Left kidney (tissue), 8 donors: ENCODE measurements at places on chromosomes 13 and 19. TPM values are rescaled to one million over a fixed set of nuclear protein-coding genes. Genes with fewer than 3 reads are reported as not detected.
A peak's percentile ranks its signal among the peaks of the same experiment; 100 is the strongest.

DNA sequence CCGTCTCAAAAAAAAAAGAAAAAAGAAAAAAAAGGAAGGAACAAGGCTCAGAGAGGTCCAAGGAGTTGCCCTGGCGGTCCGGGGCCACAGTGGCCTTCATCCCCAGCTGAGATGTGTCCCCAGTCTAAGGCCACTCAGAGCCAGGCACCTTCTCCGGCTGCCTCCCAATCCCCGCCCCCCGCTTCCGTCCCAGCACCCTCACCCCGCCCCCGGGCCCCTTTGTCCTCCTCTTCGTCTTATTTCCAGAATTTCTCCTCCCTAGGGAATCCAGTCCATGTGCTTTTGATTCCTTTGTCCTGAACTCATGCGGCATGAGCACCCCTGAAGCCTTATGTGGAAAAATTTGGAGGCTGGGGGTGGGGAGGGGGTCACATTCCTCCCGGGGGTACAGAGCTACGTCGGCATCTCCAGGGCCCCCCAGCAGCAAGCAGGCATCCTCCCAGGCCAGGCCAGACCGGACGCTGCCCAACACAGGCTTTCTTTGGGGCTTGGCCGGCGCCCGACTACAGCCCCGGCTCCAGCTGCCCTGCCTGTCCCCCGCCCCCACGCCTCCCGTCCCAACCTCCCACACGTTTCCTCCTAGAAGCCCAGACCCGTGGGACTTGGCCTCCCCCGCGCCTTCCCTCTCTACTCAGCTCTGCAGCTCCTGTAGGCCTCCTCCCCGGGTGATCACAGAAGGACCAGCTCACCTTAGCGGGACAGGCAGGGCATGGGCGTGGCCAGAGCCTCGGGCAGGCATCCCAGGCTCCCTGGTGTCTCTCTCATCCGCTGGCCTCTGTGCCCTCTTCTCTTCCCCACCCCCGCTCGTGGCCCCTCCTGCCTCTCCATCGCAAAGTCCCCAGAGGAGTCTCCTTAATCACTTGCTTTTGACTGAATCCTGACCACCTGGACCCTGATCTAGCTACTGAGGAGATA is 17.8 kb upstream of the ADGRE5 start:
- DNase-seq = peak; percentile 90

GRCh38 chr19:13841086-13841961 is 35.6 kb upstream of the NANOS3 start:
- no peak for DNase-seq

DNA sequence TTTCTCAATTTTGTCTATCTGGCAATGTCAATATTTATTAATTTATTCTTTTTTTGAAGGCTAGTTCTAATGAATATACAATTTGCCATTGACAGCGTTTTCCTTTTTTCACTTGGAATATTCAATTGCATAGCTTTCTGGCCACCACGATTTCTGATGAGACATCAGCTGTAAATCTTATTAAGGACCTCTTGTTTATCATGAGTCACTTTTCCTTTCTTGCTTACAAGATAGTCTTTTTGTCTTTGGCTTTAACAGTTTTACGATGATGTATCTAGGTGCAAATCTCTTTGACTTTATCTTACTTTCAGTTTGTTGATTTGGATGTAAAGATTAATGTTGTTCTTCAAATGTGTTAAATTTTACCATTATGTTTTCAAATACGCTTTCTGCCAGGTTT is 991.6 kb upstream of the SLC10A2 start:
- no peak for DNase-seq

DNA sequence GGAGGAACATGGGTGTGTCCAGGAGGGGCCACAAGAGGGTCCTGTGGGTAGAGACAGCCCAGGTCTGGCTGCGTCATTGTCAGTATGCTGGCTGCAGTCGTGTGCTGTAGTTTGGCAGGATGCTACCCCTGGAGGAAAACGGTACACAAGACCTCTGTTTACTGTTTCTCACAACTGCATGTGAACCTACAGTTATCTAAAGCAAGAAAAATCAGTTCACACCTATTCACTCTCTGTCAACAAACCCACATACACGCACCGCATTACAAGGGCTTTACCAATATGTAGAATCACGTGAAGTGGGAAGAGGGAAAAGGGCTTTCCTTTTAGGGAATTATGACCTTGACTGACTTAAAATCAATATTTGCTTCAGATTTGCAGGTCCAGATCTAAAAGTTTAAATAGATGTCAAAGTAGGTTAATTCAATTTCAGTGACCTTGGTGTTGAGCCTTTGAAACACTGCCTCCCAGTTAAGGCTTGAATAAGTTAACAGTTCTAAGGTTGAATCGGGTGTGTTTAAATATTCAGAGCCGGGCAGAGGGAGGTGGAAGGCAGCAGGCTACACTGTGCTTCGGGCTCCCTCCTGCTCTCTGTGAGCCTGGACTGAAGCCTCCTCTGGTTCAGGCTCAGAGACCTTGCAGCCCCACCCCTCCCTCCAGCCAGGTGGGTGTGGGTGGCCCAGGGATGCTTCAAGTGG is 17.2 kb upstream of the MCF2L start:
- DNase-seq = no peak

DNA sequence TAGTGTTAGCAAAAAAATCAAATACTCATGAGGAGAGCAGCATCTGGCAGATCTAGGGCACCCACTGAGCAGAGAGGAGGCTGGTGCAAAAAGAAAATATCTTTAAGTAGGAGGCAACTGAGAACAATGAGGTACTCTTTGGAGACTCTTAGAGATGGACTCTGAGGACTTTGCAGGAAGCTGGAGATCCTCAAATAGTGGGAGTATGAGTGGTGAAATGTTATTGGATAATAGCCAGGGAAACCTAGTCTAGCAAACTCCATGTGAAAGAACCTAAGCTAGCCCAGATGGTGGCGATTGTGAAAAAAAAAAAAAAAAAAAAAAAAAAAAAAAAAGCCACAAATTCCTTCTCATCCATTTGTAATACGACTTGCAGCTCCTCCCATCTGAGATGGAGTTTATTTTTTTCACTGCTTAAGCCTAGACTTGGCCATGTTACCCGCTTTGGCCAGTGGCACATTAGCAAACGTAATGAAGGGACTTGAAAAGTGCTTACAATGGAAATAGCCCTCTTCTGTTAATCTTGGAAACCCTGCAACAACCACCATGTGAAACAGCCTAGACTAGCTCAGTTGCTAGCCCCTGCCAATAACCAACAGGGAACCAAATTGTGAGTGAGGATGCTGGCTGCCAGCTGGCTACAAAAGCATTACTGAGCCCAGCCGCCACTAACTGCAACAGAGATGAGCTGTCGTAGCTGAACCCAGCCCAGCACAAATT is 476.2 kb downstream of the KLF12 start:
- DNase-seq = peak; percentile 24

- peak; percentile 27 for DNase-seq
Measured at GRCh38 chr19:38974624-38975213, 823 bp downstream of the FBXO17 start.

GRCh38 chr13:45195421-45195820 is 5.4 kb downstream of the KCTD4 start:
- DNase-seq = no peak

DNA sequence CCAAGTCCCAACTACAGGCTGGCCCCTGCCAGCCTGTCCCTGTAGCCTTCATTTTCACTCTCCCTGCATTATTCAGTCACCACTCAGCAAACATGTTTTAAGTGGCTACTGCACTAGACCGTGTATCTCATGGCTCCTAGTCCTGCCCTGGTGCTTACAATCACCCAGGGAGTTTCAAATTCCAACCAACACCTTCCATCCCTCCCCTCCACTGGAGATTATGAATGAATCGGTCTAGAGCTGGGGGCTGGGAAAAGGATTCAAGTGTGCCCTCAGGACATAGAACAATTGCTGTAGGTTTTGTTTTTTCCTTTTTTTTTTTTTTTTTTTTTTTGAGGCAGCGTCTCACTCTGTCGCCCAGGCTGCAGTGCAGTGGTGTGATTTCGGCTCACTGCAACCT is 15.0 kb upstream of the TNFAIP8L1 start:
- DNase-seq = no peak

DNA sequence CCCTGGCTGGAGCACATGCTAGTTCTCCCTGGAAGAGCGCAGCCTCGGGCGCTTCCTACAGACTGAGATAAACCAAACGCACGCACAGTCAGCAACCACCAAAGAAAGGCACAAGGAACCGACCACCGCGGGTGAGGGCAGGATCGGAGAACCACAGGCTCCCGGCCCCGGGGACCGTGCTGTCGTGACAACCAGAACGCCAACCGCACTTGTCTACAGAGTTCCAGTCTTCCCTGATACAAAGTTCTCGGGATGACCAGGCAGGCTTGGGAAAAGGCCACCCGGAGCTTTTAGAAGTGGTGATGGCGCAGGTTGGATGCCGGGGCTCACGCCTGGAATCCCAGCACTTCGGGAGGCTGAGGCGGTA is 33.1 kb upstream of the CACTIN start:
- no peak for DNase-seq

- DNase-seq = no peak
Measured at GRCh38 chr13:29452773-29453616, 142.5 kb downstream of the SLC7A1 start.

DNA sequence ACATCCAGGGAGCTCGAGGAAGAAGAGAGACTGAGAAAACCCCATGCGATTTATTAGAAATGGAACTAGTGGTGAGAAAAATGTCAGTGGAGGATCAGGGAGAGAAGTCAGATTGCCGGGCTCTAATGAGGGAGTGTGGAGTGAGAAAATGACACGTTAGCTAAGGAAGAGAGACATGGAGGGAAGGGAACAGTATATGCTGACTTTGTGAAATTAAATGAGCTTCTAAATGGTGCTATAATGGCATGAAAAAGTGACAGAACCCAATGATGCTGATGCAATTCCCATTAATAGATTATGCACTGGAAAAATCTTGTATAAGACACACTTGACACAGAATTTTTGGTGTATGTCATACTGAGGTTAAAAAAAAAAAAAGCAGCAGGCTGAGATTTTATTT is 112.6 kb downstream of the HSPH1 start:
- DNase-seq = no peak

DNA sequence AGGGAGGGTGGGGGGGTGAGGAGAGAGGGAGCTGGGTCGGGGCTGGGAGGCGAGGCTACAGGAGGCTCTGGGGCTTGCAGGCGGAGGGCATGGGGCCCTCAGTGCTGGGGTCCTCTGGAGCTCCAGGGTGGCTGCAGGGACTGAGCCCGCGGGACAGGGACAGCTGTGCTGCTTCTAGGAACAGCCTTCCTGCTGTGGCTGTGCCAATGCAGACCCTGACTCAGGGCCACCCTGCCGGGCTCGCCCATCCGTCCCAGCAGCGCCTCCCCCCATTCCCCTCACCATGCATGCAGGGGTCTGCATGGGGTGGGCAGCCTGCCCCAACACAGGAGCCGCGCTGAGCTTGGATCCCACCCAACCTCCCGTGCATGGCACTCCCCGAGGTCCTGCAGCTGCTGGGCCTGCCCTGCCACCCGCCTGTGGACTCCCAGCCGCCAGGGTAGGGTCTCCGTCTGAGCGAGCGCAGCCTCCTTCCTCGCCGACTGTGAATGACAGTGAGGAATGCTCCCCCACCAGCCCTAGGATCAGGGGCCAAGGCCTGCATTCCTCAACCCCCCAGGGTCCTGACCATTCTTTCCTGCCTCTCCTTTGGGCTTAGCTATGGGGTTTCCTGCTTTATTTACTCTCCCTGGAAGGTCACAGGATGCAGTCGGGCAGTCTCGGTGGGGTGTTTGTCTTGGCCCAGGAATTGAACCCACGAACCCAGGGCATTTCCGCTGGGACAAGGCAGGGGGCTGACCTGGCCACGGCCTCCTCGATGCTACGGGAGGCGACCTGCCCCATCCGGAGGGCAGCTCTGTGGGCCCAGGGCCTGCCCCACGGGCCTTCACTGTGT is 23.4 kb downstream of the CEBPG start:
- no peak for DNase-seq

GRCh38 chr13:38970380-38971051 is 20.1 kb downstream of the STOML3 start:
- DNase-seq = no peak

GRCh38 chr13:79190932-79191331 is 215.1 kb downstream of the RBM26 start:
- DNase-seq = no peak

DNA sequence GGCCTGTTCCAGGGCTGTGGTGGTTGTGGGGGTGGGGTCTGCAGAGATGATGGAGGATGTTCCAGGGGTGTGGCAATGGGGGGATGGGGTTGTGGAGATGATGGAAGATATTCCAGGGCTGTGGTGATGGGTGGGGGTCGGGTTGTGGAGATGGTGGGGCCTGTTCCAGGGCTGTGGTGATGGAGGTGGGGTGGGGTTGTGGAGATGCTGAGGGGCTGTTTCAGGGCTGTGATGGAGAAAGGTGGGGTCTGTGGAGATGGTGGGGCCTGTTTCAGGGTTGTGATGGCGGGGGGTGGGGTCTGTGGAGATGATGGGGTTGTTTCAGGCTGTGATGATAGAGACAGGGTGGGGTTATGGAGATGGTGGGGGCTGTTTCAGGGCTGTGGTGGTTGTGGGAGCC is 62.0 kb downstream of the TEX29 start:
- DNase-seq = no peak

DNA sequence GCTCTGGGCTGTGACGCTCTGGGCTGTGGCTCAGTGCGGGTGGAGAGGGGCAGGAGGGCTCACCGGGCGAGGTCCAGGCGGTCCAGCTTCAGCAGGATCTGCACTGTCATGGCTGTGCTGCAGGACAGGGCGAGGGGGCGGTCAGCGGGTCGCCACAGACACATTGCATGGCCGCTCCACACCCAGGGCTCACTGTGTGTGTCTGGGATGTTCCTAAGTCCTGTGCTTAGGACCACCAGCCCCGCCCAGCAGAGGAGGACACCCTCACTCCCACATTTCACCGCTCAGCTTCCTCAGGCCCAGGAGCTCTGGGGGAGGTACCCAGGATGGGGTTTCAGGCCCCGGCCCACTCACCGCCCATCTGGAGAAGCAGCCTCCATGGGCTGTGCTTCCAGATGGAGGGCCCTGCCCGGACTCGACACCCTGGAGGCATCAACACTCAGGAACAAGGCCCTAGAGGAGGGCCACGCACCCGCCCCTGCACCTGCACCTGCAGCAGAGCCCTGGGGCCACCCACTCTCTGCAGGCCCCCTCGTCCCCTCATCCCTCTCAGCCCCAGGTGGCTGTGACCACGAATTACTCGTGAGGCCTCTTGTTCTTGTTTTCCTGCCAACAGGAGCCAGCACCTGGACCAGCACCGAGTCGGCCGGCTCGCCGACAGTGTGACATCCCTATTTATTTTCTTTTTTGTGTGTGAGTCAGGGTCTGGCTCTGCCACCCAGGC is 9.7 kb upstream of the CERS1 start:
- no peak for DNase-seq

GRCh38 chr19:10155839-10156238 is 36.1 kb upstream of the EIF3G start:
- no peak for DNase-seq

Gene TMEM150B
- polyA plus RNA-seq = 1.5 TPM

Gene IGFLR1
- 4.9 TPM for polyA plus RNA-seq

Gene OSCAR
- 0.07 TPM for polyA plus RNA-seq

Gene SIGLECL1
- polyA plus RNA-seq = not detected

Gene FGF22
- 0.60 TPM for polyA plus RNA-seq

Gene ZNF614
- polyA plus RNA-seq = 20.0 TPM

Gene CEACAM21
- 1.7 TPM for polyA plus RNA-seq

Gene LCP1
- 9.2 TPM for polyA plus RNA-seq

Gene C19orf73
- polyA plus RNA-seq = 0.20 TPM

Gene FCER2
- polyA plus RNA-seq = not detected

Gene LGALS7B
- not detected for polyA plus RNA-seq

Gene TSSK6
- polyA plus RNA-seq = 0.91 TPM

Gene KLK3
- polyA plus RNA-seq = 0.68 TPM
